ENCODE measurements at places on chromosomes 2 and 18.

DNA sequence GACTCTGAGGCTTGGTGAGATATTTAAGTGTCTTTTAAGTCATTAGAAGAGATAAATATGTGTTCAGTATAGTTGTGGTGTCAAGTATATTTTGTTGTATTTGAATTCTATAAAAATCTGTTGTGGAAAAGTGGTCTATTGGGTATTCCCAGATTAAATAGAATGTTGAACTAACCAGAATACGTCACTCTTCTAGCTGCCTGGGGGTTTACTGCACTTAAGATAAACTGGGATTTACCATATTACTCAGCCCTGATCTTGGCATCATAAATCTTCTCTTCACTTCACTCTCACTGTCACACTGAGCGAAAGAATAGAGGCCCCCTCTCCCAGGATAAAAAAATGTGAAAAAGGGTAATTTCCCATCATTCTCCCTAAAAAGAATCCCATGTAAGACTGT lies 129.8 kb downstream of the BCL2 start:
- no peak for DNase-seq

DNA sequence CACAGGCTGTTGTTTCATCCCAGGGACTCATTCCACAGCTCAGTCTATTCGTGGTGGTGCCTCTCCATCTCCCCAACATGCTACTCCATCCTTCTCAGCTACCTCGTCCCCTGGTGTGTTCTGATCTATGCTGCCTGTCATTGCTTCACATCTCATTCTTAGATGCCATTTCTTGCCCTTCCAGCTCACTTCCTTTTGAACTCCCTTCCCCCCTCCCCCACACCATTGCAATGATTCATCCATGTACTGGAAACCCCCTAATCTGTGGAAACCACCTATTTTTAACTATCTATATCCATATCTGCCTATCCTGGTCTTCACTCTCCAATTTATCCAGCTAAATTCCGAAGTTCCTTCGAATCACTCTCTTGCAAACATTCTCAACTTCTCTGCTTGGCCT lies 65.7 kb upstream of the PARD3B start:
- no peak for DNase-seq

- no peak for DNase-seq
These were observed 54.4 kb upstream of the MAP4K4 start for GRCh38 chr2:101643004-101643524.

- DNase-seq = no peak
These were observed 100.2 kb downstream of the PID1 start for GRCh38 chr2:229170916-229171315.

- no peak for DNase-seq
These were observed 43.7 kb upstream of the TWIST2 start for GRCh38 chr2:238803996-238804870.

GRCh38 chr2:217810260-217810659 lies 192.5 kb downstream of the TNS1 start:
- DNase-seq = no peak

DNA sequence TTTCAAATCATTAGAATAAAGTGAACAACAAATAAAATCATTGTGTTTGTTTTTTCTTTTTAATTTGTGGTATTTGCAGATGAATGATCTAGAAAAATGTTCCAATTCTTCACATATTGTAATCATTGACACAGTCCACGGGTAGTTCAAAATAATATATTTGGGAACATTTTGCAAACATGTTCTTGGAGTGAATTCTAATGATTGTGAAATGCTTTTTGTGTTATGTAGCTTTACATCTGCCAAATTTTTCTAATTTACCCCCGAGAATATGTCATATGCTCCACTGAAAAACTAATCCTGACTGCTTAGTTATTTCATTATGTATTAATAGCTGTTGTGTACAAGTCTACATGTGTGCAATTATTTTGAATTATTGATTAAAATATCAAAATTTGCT lies 1468.4 kb upstream of the NXPH2 start:
- no peak for DNase-seq

DNA sequence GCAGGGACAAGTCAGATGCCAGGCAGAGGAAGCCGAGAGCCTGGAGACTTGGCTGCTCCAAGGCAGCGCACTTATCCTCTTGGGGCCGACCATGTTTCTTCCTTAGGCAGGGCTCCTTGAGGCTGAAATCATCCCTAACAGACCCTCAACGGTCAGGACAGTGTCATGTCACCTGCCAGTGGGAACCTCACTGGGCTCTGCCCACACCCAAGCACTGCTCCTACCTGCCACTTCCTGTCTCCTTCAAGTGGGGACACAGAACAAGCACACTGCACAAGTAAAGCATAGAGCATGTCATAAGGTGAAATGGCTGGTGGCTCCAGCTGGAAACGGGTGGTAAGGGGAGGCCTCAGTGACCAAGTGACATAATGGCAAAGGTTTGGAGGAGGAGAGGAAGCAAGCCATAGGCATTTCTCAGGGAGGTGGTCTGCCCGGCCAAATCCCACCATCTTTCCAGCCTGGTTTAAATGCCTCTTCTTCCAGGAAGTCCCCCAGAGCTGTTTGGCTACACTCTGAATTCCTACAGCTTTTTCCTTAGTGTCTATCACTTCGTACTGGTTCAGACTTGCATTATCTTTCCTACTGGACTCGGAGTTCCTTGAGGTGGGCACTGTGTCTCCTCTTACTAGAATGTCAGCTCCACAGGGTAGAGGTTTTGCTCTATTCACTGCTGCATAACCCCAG lies 7.3 kb upstream of the ATOH8 start:
- no peak for DNase-seq

DNA sequence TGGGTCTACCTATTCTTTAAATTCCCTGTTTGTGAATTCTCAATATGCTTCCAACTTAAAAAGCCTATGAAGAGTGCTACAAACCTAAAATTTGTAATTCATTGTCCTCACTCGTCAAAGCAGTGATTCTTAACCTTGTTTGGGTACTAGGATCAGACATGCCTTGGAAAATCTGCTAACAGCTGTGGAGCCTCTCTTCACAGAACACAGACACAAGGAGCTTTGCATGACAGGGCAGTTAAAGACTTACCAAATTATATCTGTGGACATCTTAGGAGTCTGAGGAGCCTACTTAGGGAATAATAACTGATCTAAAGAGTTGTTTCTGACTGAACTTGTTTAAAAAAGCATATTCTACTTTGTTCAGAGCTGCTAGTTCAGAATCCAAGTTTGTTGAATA lies 38.1 kb downstream of the TMEM87B start:
- DNase-seq = no peak

DNA sequence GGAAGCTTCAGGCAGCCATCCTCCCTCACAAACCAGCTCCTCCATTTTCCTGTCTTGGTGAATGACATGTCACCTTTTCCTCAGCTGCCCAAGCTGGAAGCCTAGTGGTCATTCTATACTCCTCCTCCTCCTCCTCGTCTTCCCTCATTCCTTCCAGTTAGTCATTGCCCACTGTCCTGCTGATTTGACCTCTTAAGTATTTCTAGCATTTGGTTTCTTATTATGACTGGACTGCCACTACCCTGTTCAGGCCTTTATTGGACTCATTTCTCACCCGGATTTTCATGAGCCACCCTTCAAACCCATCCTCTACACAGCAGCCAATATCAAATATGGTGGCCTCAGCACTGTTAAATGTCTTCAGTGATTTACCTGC lies 21.9 kb upstream of the MGAT5 start:
- peak; percentile 8 for DNase-seq

- peak; percentile 81 for DNase-seq
These were observed 273.6 kb upstream of the NCKAP5 start for GRCh38 chr2:133841900-133842299.

- no peak for DNase-seq
These were observed 261.3 kb downstream of the TNS1 start for GRCh38 chr2:217741381-217741955.

DNA sequence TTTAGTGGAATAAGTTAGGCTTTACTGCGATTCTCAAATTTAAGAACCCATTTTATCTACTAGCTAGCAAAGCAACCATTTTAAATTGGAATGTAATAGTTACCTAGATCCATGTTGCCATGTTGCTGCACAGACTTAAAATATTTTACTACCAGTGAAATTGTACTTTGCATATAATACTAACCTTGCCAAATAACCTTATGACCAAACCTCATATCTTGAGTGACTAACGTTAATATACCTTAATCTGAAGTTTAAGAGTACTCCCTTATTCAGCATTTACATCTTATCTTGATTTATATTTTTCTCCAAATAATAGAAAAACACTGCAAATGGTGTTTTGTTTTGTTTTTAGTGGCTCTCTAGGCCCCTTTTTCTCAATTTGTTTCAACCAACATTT lies 50.3 kb upstream of the NAB1 start:
- no peak for DNase-seq

- peak; percentile 8 for DNase-seq
These were observed 1.8 kb upstream of the KLHL41 start for GRCh38 chr2:169507698-169508097.

GRCh38 chr2:194096402-194096801 lies 1560.6 kb upstream of the SLC39A10 start:
- DNase-seq = no peak

DNA sequence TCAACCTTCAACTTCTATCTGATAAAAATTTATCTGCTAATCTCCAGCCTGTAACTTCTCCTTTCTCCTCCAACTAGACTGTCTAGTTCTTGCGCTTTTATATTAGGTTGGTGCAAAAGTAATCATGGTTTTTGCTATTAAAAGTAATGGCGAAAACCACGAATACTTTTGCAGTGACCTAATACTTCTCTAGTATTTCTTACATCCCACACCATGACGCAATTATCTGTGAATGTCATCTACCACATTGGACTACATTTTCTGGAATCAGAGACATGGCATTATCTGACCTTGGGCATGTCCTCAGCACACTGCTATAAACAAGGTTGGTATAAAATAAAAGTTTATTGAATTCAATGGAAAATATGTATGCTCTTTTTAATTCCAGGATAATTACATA lies 370.2 kb upstream of the LYPD1 start:
- no peak for DNase-seq

DNA sequence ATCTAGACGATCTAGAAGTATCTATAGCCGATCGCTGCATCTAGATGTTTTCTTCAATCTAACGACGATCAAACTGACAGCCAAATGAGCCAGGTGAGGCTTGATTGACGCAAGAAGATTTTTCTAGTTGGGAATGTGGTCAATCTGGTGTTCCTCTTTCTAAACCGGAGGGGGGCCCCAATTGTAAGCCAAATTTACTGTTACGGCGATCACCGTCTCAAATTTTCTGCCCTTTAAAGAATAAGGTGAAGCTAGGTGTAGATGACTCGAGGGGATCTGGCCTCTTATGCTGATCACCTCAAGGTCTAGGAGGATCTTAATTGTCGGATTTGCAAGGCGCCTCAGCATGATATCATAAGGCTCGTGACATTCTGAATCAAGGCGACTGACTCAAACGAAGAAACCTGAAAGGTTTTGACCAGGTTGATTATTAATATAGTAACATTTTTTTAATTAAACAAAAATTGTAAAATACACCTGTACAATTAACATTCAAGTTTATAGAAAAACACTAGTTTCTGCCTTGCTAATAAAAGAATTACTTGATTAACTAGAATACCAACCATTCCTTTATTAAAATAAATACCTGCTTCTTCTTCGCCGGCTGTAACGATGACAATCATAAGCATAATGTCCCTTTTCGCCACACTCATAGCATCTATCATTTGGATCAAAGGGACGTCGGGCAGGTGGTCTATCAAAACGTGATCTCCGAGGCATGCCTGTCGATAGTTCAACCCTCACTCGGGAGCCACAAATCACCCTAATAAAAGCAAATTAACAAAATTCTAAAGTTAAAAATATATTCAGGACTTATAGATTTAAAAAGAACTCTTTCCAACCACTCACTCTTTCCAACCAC lies 2.0 kb downstream of the SRSF7 start:
- no peak for DNase-seq
